Thyroid gland (tissue), 4 donors: ENCODE measurements at places on chromosomes 4 and X.

DNA sequence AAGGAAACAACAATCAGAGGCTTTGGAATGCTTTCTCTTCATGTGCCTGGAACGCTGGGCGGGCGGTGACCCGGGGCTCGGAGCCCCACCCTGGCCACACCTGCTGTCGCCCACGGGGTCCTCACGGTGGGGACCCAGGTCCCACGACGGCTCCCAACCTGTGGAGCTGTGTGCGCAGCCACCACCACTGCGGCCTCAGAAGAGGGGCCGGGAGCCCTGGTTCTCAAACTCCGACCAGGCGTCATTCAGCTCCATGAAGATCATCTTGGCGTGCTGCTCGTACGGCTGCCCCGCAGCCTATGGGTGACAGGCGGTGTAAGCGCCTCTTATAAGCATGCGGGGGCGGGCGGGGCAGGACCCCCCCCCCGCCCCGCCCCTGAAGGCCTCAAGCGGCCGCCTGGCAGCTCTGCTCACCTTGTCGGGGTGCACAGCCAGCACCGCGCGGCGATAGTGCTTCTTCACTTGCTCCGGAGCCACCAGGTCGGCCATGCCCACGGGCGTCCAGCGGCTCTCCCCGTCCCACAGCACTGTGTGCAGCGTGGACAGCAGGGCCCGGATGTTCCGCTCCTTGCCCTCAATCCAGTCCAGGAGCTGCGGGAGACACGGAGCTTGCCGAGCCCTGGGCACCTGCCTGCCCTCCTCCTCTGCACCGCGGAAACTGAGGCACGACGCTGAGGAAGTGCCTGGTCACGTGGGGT lies 23.7 kb upstream of the CPLX1 start:
- no peak for DNase-seq

- DNase-seq, result no peak
Measured at GRCh38 chr4:79982601-79983322, 90.3 kb downstream of the ANTXR2 start.

GRCh38 chrX:130861462-130861861 lies 41.5 kb downstream of the ENOX2 start:
- no peak for DNase-seq

DNA sequence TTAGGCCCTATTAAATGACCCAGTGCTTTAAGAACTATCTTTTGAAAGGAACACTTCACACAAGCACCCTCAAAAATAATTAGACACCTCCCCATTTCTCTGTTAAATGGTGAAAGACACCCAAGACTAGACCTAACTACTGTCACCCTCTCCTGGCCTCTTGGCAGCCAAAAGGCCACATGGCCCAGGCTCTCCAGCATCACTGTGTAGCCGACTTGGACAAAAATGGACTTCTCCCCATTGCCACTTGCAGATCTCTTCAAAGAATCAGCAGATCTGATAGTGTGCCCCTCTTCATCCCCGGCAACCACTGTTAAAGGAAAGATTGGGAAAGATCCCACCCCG lies 2.0 kb downstream of the MID1IP1 start:
- DNase-seq, result no peak

DNA sequence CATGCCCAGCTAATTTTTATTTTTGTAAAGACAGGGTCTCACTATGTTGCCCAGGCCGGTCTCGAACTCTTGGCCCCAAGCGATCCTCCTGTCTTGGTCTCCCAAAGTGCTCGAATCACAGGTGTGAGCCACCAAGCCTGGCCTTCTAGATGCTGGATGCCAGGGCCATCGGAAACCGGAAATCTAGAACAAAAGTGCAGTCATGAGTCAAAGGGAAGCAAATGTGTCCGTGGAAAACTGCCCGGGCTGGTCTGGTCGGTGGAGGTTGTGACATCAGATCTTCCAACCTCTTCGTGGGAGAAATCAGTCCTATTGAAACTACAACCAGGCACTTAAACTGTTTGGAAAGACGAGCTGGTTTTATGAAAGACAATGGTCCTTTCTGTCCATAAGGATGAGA lies 92.3 kb upstream of the SHOX start:
- no peak for DNase-seq

DNA sequence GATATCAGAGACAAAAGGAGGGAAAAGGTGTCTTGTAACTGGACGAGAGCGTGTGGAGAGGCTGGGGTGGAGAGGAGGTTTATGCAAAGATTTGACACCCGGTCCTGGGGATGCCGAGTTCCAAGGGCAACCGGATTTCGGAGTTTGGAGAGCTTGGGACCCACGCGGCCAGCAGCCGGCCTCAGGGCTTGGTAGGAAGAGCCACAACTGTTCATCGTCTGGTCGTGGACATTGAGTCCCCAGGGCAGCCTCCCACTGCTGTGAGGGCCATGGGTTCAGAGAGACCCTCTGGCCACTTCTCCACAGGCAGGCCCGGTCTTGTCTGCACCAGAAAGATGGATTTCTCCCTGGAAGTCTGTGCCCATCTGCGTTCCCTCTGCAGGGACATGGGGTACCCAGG lies 46.8 kb downstream of the SHOX start:
- no peak for DNase-seq

DNA sequence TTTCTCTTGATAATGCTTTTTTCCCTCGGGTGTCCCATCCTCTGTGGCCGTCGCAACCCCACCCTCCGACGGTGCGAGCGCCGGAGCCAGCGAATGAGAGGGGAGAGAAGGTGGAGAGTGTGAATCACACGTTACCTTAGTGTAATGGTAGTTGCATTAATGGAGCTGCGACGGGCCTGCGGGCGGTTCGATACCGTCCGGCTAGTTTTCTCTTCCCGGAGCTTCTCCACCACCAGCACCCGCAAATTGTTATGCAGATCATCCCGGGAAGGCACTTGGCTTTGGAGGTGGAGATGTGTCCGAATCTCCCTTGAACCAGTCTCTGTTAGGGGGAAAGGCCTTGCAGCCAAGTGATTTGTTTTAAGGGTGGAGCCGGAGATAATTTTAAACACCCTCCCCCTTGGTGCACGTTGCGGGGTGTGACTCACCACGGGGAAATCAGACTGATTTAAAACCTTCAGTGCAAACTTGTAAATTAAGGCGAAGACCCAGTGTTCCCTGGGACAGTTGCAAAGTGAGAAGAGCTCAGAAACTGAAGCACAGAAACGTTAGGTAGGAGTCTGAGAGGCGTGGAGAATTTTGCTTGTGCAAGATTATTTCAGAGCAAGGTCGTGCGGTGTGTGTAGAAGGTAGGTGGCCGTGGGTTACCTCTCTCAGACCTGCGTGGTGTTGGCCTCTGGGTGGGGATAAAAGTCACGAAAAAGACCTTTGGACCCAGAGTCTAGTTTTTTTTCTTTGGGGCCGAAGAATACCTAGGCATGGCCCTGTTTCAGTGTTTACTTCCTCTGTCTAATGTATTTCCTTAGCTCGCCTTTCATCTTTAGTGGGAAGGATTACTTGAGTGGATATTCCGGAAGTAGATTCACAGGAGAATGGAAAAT lies 1.3 kb downstream of the AFF1 start:
- DNase-seq, result peak; percentile 53

DNA sequence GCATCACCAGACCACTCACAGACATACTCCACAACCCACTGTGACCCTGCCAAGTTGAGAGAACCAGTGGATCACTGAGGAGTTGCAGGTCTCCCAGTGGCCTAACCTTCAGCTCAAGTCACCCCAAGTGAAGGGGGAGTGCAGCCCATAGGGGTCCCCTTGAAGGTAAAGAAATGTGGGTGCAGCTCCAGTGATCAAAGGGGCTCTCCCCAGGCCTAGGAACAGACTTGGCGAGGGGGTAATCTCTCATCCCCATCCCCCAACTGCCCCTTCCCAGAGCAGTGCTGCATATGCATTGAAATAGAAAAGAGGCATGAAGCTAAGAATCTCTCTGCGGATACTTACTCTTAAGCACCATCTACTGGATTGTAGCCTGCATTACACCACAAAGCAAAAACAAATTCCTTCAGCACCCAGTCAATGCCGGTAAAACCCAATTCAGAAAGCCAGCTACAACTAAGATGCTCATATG lies 27.0 kb downstream of the MAGEE1 start:
- DNase-seq, result no peak

DNA sequence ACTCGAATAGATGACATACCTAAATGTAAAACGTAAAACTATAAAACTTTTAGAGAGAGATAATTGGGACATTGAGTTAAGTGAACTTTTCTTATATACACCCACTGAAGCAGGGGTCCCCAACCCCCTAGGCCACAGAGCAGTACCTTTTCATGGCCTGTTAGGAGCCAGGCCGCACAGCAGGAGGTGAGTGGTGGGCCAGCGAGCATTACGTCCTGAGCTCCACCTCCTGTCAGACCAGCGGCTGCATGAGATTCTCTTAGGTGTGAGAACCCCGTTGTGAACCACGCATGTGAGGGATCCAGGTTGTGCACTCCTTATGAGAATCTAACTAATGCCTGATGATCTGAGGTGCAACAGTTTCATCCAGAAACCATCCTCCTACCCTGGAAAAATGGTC lies 114.8 kb downstream of the HMX1 start:
- no peak for DNase-seq

- DNase-seq, result peak; percentile 5
Measured at GRCh38 chrX:24260842-24261550, 52.9 kb downstream of the SUPT20HL2 start.

DNA sequence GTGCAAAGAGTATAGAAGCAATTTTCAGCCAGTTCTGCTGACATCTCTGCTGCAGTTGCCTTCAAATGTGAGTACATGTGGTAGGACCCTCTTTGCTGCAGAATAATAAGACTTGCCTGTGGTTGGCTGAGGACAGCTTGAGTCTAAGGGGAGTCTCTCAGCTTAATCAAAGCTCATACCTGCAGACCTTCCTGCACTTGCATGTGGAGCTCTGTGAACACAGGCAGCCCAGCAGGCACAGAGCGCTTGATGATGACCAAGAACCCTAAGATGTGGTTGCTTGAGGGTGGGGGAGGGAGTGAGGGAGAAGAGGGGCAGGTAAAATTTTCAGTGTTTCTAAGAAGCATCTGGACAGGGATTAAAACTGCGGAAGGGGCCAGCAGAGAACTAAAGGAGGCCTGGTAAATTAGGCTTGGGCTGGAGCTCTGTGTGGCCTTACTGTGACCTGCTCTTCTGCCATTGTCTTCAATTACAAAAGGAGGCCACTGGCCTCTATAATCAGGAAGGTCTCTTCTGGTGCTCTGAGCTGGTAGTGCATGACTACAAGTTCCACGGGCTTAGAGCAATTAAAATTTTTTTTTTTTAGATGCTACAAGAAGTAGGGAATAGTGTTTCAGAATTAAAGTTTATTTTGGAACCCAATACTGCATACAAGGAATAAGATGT lies 59.9 kb upstream of the CHRNA9 start:
- no peak for DNase-seq

DNA sequence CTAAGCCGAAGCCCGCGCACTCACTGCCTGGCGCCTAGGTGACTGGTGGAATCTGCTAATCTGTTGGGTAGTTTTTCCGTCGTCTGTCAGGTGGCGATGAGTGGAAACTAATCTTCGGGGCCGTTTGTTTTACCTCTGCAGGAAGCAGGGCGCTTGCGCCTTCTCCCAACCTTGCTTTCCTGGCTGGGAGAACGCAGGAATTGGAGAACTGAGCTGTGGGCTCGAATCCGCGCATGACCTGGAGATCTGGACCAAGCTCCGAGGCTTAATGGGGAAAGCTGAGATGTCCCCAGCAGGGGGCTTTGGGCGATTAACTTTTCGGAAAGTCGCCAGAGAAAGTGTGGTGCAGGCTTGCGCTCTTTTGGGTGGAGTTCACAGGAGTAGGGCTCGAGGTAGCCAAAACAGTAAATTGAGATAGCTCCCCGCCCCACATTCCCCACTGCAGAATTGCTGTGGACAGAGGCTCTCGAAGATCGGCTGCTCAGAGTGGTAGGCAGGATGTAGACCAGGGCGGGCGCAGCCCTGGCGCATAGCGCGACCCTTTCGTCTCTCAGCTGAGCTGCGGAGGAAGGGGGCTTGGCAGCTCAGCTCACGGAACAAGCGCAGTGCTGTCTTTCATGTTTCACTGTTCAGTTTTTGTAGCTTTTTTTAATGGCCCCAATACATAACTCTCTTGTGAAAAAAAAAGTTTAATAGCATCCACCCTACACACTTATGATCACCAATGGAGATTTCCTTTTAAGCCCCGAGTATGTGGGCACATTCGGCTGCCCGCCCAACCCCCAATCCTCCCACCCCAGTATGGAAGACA lies 2.7 kb upstream of the FGF5 start:
- DNase-seq, result no peak

DNA sequence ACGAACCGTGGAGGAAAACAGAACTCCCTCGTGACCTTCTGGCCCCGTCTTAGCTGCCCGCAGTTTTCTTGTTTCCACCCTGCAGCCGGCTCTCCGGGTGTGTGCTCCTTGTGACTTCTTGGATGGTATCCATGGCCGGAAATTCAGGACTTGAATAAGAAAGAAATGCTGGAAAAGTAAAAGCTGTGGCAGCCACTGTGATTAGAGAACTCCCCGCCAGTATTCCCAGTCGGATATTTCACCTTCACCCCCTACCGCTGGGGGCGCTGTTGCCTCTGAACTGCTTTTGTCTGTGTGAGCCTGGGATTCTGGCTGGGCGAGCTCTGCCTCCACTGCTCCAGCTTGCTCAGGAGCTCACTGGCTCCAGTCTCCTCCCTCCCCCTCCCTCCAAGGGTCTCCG lies 41.5 kb upstream of the CYP4V2 start:
- peak; percentile 15 for DNase-seq

DNA sequence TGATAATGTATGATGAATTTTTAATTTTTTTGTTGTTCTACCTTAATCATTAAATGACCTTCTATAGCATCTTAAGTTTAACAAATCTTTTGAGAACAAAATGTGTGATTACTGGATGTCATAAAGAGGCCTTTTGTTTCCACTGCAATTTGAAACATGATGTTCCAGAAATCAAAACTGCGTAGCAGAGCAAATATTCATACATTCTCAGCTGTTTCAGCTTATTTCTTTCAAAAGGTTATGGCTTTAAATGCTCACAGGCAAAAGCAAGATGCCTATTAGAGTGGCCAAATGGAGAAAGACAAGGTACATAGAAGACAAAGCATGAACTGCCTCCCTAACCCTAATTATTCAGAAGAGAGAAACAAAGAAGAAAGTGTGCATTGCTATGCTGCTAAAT lies 233.0 kb upstream of the SLC7A11 start:
- no peak for DNase-seq

DNA sequence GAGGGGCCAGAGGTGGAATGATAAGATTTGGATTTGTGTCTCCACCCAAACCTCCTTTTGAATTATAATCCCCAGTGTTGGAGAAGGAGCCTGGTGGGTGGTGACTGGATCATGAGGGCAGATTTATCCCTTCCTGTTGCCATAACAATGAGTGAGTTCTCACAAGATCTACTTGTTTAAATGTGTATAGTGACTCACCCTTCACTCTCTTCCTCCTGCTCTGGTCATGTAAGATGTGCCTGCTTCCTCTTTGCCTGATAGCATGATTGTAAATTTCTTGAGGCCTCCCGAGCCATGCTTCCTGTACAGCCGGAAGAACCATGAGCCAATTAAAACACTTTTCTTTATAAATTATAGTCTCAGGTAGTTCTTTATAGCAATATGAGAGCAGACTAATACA lies 348.6 kb downstream of the AR start:
- DNase-seq, result no peak

GRCh38 chr4:97759785-97760184 lies 383.5 kb downstream of the STPG2 start:
- no peak for DNase-seq

- no peak for DNase-seq
Measured at GRCh38 chrX:47489507-47490275, 6.7 kb upstream of the ZNF41 start.
